Epithelial cell of proximal tubule (primary cell): ENCODE measurements at places on chromosomes 3 and 15. TPM values are rescaled to one million over a fixed set of nuclear protein-coding genes. Genes with fewer than 3 reads are reported as not detected.

Gene DOCK3
- total RNA-seq = 0.43 and 0.52 TPM in 2 replicates

Gene HSPBAP1
- 5.0 and 5.1 TPM in 2 replicates for total RNA-seq

Gene DUT
- total RNA-seq = 158 and 168 TPM in 2 replicates

Gene SERPINI2
- not detected in 2 replicates for total RNA-seq

Gene RTP1
- not detected in 2 replicates for total RNA-seq

Gene AADACL2
- total RNA-seq = not detected in 2 replicates

Gene RHOV
- 1.7 and 3.1 TPM in 2 replicates for total RNA-seq

Gene IREB2
- 13.0 and 25.0 TPM in 2 replicates for total RNA-seq

Gene XCR1
- not detected in 2 replicates for total RNA-seq

Gene LEKR1
- total RNA-seq = 0.06 and 0.43 TPM in 2 replicates

Gene GOLGA8T
- total RNA-seq = not detected in 2 replicates

Gene RAD51
- total RNA-seq = 19.5 and 20.8 TPM in 2 replicates

Gene SKOR1
- not detected in 2 replicates for total RNA-seq

Gene MCF2L2
- 0.58 and 0.87 TPM in 2 replicates for total RNA-seq

Gene CDHR4
- total RNA-seq = not detected in 2 replicates

Gene OXTR
- total RNA-seq = 5.9 and 8.4 TPM in 2 replicates

Gene THSD4
- total RNA-seq = 23.9 and 73.5 TPM in 2 replicates

Gene GOLGA8G
- total RNA-seq = not detected in 2 replicates

Gene GOLGA8S
- total RNA-seq = not detected in 2 replicates

Gene ZNF445
- 3.6 and 4.3 TPM in 2 replicates for total RNA-seq

Gene IQCF5
- not detected in 2 replicates for total RNA-seq

Gene SPATA12
- total RNA-seq = 0.06 and 0.43 TPM in 2 replicates

Gene CRYGS
- 0.43 TPM in 1 of 2 replicates, not detected in the other for total RNA-seq

Gene MAP6D1
- total RNA-seq = 11.9 and 14.4 TPM in 2 replicates

Gene FETUB
- total RNA-seq = 0.36 TPM in 1 of 2 replicates, not detected in the other

Gene PLSCR2
- total RNA-seq = not detected in 2 replicates

Gene ERC2
- total RNA-seq = 2.7 and 6.0 TPM in 2 replicates

Gene CPNE4
- total RNA-seq = 4.1 TPM in 1 of 2 replicates, not detected in the other

Gene SLC22A13
- total RNA-seq = not detected in 2 replicates

Gene HRG
- total RNA-seq = not detected in 2 replicates

Gene CORO2B
- total RNA-seq = 13.5 and 18.3 TPM in 2 replicates

Gene STARD9
- total RNA-seq = 2.4 and 5.4 TPM in 2 replicates

Gene AGBL1
- total RNA-seq = not detected in 2 replicates

Gene AQP9
- total RNA-seq = not detected in 2 replicates
